ENCODE measurements at places on chromosomes 7 and 10.

GRCh38 chr10:127737563-127738511, 852 bp downstream of the FOXI2 start:
- DNase-seq = no peak

DNA sequence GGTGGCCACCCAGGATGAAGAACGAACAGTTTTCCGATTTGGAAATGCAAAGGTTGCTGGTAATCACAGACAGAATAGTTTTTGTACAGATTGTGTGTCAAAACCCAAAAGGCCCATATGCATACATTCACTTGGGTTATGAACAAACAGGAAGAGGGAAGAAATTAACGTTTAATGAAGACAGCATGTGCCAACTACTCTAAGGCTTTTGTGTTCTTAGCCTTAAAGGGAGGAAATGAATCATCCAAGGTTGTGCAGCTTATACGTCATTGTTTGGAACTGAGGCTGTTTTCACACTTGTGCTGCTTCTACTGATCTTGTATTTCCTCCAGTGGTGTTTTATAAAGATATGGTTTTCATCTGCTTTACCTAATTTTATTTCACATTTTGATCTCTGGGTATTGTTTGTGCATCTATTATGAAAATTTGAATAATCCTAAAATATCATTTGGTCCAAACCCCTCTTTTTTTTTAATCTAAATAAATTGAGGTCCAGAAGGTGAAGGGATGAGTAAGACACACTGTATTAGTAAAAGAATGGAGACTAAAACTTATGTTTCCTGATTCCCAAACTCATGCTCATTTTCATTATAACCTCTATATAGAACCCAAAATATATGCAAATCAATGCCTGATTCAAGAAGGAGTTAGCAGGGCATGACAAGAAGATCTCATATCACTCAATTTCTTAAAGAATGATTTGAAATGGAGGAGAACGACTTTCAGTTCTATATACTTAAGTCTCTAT, 373.1 kb downstream of the THSD7A start:
- DNase-seq = peak; percentile 87

DNA sequence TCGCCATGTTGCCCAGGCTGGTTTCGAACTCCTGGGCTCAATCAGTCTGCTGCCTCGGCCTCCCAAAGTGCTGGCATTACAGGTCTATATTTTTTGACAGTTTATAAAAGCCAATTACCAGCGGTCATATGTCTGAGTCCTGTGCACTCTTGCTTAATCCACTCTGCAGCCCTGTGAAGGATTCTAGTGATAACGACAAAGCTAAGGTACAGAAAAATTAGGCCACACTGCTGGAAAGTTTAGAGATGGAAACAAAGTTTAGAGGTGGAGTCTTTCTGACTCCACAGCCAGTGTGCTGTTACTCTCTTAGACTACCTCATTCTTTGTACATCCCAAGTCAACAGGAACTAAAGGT, 707 bp downstream of the PTER start:
- DNase-seq = no peak

- no peak for DNase-seq
Observed at GRCh38 chr7:117129521-117129955, 176.2 kb downstream of the ST7 start.

- DNase-seq = no peak
Observed at GRCh38 chr7:72321081-72321480, 91.1 kb downstream of the CALN1 start.

- no peak for DNase-seq
Observed at GRCh38 chr7:13577566-13578145, 411.8 kb downstream of the ETV1 start.

DNA sequence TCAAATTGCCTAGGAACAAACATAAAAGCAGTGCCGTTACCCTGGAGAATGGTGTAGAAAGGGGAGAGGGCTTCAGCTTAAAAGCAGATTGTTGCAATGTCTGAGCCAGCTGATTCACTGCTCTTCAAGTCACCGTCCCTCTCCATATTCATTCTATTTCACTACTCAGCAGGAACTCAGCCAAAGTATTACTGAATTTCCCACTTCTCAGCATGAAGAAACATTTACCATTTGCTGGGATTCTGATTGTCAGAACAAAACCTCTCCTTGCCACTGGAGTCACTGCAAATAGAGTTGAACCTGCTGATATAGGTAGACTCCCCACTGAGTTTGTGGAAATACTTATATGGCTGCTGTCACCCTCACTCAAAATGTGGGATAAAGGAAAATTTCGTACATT, 71.7 kb downstream of the PPP1R17 start:
- DNase-seq = no peak

DNA sequence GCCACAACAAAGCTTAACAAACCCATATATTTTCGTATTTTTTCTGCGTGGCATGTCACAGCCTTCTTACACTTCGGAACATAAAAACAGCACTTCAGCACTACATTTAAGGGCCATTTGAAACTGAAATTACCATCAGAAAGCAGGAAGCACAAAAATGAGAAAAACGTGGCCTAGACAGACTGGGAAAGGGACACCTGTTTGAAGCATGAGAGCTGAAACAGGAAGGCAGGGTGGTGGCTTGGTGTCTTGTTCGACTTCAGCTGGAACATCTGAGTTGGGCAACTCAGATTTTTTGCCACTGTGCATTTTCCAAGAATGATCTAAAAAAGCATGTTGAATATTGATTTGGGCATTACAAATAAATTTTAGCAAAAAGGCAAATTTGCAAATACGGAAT, 243.2 kb downstream of the ELMO1 start:
- no peak for DNase-seq

DNA sequence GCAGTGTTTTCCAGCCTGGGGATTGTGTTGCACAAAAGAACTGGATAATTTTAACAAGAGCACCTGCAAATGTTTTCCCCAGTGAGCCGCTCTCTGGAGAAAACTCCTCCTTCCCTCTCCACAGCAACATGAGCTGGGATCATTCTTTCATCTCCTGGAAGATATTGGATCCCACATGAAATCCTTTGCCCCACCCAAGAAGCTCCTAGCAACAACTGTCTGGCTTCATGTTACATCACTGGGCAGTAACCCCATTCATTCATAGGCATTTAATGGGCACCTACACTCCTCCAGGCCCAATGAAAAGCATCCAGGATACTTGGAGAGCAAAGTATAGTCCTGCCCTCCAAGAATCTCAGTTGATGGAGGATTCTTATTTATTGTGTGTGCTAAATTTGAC, 27.2 kb downstream of the LSM5 start:
- DNase-seq = no peak

GRCh38 chr10:96683710-96684109, 36.6 kb downstream of the PIK3AP1 start:
- no peak for DNase-seq

DNA sequence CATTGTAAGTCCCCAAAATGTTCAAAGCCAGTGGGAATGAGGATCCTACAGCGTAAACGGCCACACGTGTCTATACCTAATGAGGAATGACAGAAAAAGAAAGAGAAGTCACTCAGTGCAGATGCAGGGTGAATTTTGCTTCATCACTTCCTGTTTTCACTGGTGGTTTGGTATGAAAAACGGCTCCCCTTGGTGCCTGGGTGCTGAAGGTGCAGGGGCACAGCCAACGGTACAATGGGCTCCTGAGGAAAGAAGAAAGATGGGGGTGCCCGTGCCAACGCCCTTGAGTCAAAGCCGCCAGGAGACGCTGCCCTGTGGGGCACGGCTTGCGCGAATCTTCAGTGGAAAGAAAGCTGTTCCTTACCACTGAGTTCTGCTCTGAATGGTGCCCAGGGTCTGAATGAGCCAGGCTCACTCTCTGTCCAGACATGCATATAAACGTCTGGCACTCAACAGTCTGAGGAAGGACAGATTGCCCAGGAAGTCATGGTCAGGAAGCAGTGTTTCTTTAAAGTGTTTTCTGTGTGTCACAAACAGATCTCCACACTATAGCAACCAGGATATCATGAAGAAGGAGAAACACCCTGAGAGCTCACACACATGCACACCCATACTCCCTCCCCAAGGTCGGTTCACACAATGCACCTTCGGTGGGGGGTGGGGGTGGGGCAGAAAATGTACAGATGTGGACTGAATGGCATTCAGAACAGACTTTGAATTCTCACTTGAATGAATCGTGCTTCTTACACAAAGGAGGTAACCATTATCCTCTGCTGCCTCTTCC, 105.8 kb downstream of the ELMO1 start:
- no peak for DNase-seq

DNA sequence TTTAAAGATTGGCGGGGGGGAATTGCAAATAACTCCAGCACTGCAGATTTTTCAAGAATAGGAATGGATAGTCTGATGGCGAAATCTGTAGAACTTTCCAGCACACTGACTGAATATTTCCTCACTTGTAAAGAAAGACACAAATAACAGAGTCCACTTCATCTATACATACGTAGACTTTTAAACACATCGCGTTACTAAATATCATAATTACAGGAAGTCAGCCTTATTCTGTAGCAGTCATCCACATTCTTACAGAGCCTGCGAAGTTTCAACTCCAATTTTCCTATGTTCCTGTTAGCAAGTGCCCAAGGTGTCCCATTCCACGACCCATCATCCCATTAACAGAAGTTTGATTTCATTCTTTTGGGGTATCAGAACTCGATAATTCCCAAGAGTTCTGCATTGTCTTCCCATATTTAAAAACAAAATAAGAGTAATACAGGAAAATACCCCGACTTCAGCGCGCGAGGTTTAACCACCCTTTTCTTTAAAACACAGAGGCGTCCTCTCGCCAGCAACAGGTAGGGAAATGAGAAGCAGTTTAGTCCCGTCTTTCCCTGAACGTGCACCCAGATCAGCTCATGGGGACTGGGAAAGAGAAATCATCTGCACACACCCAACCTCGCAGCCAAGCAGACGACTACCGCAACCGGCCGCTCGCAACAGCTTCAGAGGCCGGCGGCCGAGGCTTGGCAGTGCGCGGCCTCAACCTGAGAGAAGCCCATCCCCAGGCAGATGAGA, 880 bp downstream of the HERC4 start:
- DNase-seq = no peak

DNA sequence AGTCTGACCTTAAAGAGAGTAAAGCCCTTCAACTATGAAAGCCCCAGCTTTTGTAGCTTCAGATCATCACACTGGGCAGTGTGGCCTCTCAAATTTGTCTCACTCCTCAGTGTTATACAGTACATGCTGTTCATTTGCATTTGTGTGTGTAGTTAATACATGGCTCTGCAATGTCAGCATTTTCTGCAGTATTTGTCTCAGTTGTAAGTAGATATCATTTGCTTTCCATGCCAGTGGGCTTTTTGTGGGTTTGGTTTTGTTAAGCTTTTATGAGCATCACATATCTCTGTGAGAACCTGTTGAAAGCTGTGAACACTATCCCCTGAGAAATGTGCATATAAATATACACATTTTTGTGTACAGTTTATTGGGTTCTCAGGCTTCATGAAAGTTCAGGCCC, 57.0 kb downstream of the ZNF277 start:
- no peak for DNase-seq

DNA sequence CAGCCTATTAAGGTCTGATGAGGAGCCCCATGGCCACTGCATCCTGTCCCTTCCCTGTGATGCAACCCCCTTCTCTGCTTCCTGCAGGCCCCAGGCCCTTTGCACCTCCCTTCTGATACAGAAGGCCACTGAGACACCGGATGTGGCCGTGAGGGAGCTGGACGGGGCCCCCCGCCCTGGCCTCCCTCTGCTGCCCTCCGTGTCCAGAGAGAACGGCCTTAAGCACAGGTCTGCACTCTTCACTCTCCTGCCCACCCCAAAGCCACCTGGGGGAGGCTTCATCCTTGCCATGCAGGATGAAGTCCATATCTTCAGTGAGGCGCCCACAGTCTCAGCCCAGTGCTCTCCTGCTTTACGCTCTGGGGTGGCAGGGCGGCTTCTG, 86.9 kb upstream of the GNA12 start:
- no peak for DNase-seq

GRCh38 chr7:50808282-50808888, 25.7 kb upstream of the GRB10 start:
- DNase-seq = no peak

GRCh38 chr10:84194424-84195043, at the start of gene CDHR1:
CDHR1 (plus strand) TSS chr10:84194537; CDS start chr10:84194761, 224 bp downstream.
- DNase-seq = no peak

All from retinal pigment epithelial cell (primary cell).